ENCODE measurements at places on chromosomes 4 and X.

DNA sequence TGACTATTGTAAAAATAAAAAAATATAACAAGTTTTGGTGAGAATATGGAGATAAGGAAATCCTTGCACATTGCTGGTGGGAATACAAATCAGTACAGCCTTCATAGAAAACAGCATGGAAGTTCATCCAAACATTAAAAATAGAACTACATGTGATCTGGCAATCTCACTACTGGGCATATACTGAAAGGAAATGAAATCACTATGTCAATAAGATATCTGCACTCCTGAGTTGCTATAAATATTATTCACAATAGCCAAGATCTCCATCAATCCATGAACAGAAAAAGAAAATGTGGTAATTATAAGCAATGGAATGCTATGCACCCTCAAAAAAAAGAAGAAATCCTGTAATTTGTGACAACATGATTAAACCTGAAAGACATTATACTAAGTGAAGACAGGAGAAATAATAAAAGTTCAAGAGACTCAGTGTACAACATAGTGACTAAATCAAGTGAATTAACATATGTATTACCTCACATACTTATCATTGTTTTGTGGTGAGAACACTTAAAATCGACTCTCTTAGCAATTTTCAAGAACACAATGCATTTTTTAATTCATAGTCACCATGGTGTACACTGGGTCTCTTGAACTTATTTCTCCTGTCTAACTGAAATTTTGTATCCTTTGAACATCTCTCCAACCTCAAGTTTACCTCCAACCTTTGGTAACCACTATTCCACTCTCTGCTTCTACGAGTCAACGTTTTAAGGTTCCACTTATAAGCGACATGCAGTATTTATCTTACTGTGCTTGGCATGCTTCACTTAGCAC, 1703.7 kb upstream of the AGA start:
- no peak for DNase-seq

DNA sequence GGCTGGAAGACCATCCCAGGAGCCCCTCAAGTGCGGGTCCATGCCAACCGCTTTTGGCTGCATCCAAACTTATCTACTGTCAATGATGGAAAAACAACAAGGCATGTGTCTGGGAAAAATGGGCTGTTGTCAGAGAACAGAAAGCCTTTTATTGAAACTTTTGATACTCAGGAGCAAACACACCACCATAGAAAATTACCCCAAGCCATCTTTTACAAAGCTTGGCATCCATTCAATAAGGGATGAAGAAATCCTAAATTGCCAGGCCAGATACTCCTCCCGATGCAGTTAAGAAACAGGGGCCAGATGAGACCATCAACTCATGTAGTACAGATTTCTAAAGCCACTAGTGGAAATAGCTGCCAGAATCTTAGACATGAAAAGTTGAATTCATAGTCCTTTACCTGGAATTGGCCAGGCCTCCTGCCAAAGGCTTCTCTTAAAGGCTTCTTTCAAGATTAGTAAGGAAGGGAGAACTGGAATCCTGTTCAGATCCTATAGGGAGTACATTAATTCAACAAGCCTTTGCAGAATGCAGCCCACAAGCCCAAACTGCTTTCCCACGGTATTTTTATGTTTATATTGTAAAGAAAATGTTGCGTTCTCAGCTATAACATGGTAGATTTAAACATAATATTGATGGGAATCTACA, 145.4 kb upstream of the MAP3K15 start:
- DNase-seq: no peak

GRCh38 chrX:46463682-46464081, 81.5 kb downstream of the ZNF674 start:
- no peak for DNase-seq

DNA sequence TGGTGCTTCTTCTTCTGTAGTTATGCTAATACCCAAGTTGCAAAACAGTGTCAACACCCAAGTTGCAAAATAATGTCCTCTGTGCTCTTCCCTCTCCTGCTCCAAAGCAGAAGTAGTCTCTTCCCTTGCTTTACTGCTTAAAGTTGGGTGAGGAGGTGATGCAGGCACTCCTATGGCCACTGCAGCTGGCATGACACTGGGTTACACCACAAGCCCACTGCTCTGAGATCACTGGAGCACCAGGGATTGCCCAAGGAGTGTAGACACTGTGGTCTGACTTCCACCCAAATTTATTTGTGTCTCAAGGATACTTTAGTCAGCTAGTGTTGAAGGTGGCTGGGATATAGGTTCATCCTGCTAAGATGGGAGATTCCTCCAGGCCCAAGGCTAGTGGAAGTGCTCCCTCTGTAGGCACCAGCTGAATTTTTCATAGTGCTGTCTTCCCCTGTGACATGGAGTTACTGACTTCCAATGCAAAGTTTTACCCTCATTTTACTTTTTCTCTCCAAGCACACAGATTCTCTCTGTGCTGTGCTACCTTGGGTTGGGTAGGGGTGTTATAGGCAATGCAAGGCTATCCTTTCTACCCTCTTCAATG, 196.2 kb upstream of the TENT5D start:
- DNase-seq: no peak

DNA sequence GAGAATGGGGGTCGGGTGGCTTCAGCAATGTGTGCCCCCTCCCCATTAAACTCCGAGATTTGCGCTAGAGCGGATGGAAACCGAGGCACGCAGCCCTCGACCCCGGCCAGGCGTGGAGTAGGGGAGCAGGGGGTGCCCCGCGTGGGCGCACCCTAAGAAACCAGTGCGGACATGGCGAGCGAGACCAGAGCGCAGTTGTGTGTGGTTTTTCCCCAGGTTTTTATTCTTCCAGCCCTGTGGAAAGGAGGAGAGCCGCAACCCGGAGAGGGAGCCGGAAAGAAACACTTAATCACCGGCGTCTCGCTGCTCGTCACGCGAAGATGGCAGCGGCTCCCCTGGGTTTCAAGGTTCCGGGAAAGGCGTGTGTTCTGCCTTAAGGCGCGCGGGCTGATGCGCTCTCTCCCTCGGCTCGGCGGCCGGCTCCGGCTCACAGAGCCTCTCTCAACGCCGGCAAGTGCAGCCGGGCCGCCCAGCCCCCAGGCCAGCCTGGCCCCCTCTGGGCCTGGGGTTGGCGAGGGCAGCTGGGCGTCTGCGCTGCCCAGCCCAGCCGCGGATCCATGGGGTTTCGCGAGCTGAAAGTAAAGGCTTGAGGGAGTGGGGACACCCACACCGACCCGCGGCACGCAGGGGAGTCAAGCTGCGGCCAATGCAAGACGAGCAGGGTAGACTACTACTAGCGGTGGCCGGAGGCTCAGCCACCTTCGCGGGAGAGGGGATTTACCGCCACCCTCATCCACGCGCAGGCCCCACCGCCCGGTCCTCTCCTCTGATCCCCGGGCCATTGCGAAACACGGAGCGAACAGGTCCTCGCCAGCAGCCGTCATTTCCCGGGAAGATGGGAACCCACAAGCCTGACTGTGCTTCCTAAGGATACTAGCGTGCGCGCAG, 74.0 kb upstream of the BCOR start:
- no peak for DNase-seq

GRCh38 chr4:3712936-3713335, 53.2 kb upstream of the ADRA2C start:
- DNase-seq: no peak

- no peak for DNase-seq
Observed at GRCh38 chrX:71067712-71068043, 456 bp downstream of the SNX12 start.

- no peak for DNase-seq
Observed at GRCh38 chr4:146329050-146329716, 114.8 kb downstream of the REELD1 start.

Measured in stimulated activated CD8-positive, alpha-beta memory T cell treated with anti-CD3 and anti-CD28 coated beads, Interleukin-15, amount 100 ng/mL, for 24 hours (primary cell).